ENCODE measurements at places on chromosomes 4 and X. TPM values are rescaled to one million over a fixed set of nuclear protein-coding genes. Genes with fewer than 3 reads are reported as not detected.
A peak's percentile ranks its signal among the peaks of the same experiment; 100 is the strongest.

The TBC1D25 gene
- 34.3 TPM for total RNA-seq

The CCSER1 gene
- 15.7 TPM for total RNA-seq

The SERTM2 gene
- not detected for total RNA-seq

The SLC49A3 gene
- not detected for total RNA-seq

DNA sequence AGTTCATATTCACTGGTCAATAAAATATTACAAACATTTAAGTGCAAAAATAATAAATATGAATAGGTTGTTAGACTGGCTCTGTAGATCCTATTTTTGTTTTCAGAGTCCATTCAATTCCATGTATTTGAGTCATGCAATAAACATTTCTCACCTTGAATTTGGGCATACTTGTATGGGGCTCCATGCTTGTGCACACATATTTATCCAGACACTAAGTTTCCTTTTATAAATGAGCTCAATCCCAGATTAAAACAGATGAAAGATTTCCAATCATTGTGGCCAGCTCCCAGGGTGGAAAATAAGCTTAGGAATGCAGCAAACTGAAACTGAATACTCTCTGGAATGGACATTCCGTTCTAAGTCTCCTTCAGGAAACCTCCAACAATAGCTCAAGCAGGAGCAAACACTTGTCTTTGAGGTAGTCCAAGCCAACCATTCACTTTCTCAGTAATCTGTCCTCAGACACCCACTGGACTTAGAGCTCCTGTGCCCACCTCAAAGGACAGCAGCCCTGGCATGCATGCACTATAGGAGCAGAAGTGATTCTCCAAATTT, 16.4 kb downstream of the DMD start:
- H3K4me1 ChIP-seq, result no peaks in the 10 kb centered on the region
- no peaks in the 10 kb centered on the region for H3K27me3 ChIP-seq
- H3K36me3 ChIP-seq, result no peaks in the 10 kb centered on the region
- H3K4me3 ChIP-seq, result no peak overlapping the region

- DNase-seq, result no peak
- H3K4me3 ChIP-seq, result no peak overlapping the region
- no peak overlapping the region for H3K27ac ChIP-seq
- no peaks in the 10 kb centered on the region for H3K27me3 ChIP-seq
Observed at GRCh38 chrX:13046141-13046855, 1.9 kb upstream of the FAM9C start.

DNA sequence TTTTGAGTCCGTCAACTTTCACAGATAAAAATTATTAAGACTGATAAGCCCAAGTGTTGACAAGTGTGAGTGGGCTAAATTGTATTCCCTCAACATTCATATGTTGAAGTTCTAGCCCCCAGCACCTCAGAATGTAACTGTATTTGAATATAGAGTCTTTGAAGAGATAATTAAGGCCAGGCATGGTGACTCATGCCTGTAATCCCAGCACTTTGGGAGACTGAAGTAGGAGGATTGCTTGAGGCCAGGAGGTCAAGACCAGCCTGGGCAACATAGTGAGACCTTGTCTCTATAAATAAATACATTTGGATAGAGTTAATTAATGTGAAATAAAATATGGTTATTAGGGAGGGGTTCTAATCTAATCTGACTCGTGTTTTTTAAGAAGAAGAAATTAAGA, 29.7 kb upstream of the SLC25A4 start:
- no peak overlapping the region for H3K27ac ChIP-seq
- no peaks in the 10 kb centered on the region for H3K27me3 ChIP-seq
- no peak overlapping the region for H3K4me3 ChIP-seq
- no peak for DNase-seq

- no peak overlapping the region for H3K4me3 ChIP-seq
- no peak for DNase-seq
- no peaks in the 10 kb centered on the region for H3K36me3 ChIP-seq
- H3K27me3 ChIP-seq, result peaks cover 7% of the 10 kb centered on the region
- H3K27ac ChIP-seq, result no peak overlapping the region
Observed at GRCh38 chr4:8399298-8399697, 41.2 kb downstream of the ACOX3 start.

GRCh38 chrX:107678957-107679740, 50.8 kb downstream of the PRPS1 start:
- no peak overlapping the region for H3K4me3 ChIP-seq
- peaks cover 15% of the 10 kb centered on the region for H3K27me3 ChIP-seq
- peak; percentile 28 for DNase-seq
- H3K27ac ChIP-seq, result no peak overlapping the region
- peaks cover 17% of the 10 kb centered on the region for H3K4me1 ChIP-seq
- no peaks in the 10 kb centered on the region for H3K36me3 ChIP-seq

- H3K4me3 ChIP-seq, result peak overlapping the region; percentile 96
- peak overlapping the region; percentile 48 for H3K27ac ChIP-seq
- peaks cover 6% of the 10 kb centered on the region for H3K36me3 ChIP-seq
- H3K27me3 ChIP-seq, result peaks cover 13% of the 10 kb centered on the region
- no peak for DNase-seq
Observed at GRCh38 chr4:76210452-76210851, 3.2 kb downstream of the SCARB2 start.

DNA sequence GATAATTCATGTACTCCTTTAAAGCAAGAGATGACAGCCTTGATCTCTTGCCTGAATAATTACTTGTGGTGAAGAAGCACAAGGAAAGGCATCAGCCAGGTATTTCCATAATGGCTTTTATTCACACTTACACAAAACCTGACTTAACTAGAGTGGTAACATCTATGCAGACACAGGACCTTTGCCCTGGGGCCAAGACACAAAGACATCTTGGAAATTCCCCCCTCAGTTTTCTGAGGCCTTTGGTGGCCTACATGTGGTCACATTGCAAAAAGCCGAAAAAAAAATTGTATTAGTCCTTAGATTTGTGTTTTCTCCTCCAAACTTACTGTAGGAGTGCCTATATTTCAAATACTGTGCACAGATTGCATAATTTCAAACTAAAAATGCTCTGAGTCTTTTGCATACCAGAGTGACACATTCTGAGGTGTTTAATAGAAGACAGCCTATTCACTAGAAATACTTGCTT, 172.4 kb downstream of the PDGFC start:
- no peak overlapping the region for H3K4me3 ChIP-seq
- no peak for DNase-seq
- H3K27me3 ChIP-seq, result no peaks in the 10 kb centered on the region
- H3K4me1 ChIP-seq, result no peaks in the 10 kb centered on the region
- peaks cover 4% of the 10 kb centered on the region for H3K36me3 ChIP-seq

DNA sequence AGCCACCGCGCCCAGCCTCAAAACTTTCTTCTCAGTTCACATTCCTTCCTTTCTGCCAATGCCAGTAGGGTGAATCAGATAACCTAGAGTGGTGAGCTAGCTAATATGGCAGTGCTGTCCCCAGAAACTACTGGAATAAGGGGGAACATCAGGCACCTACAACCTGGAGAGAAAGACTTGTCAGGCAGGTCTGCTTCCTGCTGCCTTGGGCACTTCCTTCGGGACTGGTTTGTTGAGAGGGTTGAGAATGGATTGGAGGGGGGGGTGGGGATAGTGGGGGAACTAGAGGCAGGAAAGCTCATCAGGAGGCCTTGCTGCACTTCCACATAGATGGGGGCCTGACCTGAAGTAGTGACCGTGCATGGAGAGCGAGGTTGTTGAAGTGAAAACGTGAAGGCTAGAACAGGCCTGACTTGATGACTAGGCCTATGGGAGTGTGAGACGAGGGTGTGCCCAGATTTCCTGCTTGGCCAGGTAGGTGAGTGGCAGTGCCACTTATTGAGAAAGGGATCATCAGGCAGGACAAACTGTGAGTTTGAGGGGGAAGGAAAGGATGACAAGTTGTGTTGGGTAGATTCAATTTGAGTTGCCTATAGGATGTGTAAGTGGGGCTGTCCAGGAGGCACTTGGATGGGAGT, 33.4 kb downstream of the SLC25A5 start:
- H3K4me1 ChIP-seq, result no peaks in the 10 kb centered on the region
- no peak overlapping the region for H3K4me3 ChIP-seq
- no peak overlapping the region for H3K27ac ChIP-seq
- H3K27me3 ChIP-seq, result no peaks in the 10 kb centered on the region
- no peak for DNase-seq
- H3K36me3 ChIP-seq, result no peaks in the 10 kb centered on the region

- no peaks in the 10 kb centered on the region for H3K4me1 ChIP-seq
- no peak for DNase-seq
- H3K36me3 ChIP-seq, result no peaks in the 10 kb centered on the region
- peaks cover 2% of the 10 kb centered on the region for H3K27me3 ChIP-seq
Observed at GRCh38 chr4:118981171-118981838, 92.7 kb downstream of the SYNPO2 start.

- H3K27me3 ChIP-seq, result no peaks in the 10 kb centered on the region
- no peak overlapping the region for H3K27ac ChIP-seq
- no peak for DNase-seq
Observed at GRCh38 chr4:181006499-181007260, 1236.5 kb upstream of the TENM3 start.

DNA sequence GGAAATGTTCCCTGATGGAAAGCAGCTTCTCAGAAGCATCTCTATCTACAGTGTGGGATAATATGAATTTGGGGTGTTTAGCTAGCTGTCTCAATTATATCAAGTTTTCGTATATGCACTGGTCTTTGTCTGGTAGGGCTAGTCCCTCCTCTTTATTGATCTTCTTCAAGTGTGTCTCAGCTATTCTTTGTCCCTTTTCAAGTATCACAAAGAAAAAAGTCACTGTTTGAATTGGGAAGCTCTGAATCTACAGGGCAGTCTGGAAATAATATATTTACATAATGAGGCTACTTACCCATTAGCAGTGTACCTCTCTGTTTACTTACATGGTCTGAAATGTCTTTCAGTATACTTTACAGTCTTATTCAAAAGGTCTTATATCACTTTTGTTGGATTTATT, 526.0 kb downstream of the IL1RAPL1 start:
- no peak overlapping the region for H3K4me3 ChIP-seq
- no peak overlapping the region for H3K27ac ChIP-seq
- no peaks in the 10 kb centered on the region for H3K4me1 ChIP-seq
- H3K27me3 ChIP-seq, result no peaks in the 10 kb centered on the region
- no peaks in the 10 kb centered on the region for H3K36me3 ChIP-seq
- DNase-seq, result no peak

GRCh38 chr4:10466161-10466560, 8.9 kb upstream of the ZNF518B start:
- no peak for DNase-seq
- H3K27me3 ChIP-seq, result peaks cover 14% of the 10 kb centered on the region
- H3K36me3 ChIP-seq, result peaks cover 9% of the 10 kb centered on the region
- H3K4me1 ChIP-seq, result no peaks in the 10 kb centered on the region
- H3K27ac ChIP-seq, result no peak overlapping the region

DNA sequence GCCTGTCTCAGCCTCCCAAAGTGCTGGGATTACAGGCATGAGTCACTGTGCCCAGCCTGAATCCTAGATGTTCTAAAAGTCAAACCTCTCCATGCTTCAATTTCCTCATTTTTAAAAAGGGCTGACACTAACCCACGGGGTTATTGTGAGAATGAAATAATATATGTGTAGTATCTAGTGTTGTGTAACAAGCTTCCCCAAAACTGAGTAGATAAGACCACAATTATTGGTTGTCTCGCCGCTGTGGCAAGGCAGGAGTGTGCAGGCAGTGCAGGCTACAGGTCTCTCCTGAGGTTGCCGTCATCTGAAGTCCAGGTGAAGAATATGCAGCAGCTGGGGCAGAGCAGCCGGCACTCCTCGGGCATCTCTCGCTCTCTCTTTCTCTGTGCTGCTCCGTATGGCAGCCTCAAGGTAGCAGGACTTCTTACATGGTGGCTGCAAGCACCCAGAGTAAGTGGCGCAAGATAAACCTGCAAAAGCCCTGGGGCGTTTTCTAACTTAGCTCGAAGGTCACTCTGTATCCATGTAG, 30.9 kb downstream of the RAB33B start:
- H3K27ac ChIP-seq, result no peak overlapping the region
- H3K4me1 ChIP-seq, result no peaks in the 10 kb centered on the region
- DNase-seq, result no peak
- no peaks in the 10 kb centered on the region for H3K27me3 ChIP-seq
- H3K36me3 ChIP-seq, result no peaks in the 10 kb centered on the region
- H3K4me3 ChIP-seq, result no peak overlapping the region

DNA sequence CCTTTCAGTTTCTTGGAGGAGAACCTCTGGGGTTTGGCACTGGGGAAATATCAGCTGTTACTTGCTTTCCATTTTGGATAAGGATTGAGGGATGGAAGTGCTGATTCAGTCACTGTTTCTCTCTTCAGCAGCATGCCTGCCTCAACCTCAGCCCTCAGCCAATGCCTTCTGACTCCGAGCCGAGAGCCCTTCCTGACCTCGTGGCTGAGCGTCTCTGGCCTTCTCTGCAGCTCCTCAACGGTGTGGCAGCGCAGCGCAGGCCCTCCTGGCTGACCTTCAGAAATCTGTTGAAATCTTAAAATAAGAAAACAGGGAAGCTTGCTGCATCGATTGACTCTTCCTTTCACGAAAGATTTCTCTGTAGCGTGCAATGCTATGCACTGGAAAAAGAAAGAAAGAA, 434.3 kb upstream of the FAT1 start:
- peaks cover 2% of the 10 kb centered on the region for H3K4me1 ChIP-seq
- peaks cover 6% of the 10 kb centered on the region for H3K36me3 ChIP-seq
- no peak overlapping the region for H3K4me3 ChIP-seq
- H3K27ac ChIP-seq, result no peak overlapping the region
- no peak for DNase-seq

DNA sequence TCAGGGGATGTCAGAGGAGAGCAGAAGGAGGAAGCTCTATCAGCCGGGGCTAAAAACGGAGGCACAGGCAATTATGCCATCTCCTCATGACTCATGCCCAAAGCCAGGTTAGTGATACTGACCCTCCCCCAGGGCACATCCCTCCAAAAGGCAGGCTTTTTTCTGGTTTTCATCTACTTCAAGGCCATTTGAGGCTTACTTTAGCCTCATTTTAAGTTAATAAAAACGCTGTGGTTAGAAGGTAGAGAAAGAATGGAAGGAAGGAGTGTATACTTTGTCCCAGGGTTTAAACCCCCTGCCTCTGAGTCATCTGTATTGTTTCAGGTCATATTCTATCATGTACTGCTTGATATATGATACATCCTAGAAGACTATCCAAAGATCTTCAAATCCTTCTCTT, 89.7 kb upstream of the NDP start:
- no peak overlapping the region for H3K4me3 ChIP-seq
- no peaks in the 10 kb centered on the region for H3K4me1 ChIP-seq
- H3K36me3 ChIP-seq, result no peaks in the 10 kb centered on the region
- no peaks in the 10 kb centered on the region for H3K27me3 ChIP-seq
- no peak for DNase-seq
- no peak overlapping the region for H3K27ac ChIP-seq

DNA sequence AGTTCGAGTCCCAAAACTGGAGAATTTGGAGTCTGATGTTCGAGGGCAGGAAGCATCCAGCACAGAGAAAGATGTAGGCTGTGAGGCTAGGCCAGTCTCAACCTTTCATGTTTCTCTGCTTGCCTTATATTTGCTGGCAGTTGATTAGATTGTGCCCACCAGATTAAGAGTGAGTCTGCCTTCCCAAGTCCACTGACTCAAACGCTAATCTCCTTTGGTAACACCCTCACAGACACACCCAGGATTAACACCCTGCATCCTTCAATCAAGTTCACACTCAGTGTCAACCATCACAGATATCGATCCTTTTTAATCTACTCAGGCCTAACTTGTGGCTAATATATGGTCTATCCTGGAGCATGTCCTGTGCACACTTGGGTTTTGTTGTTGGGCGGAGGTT, 18.0 kb upstream of the MAEA start:
- H3K27me3 ChIP-seq, result no peaks in the 10 kb centered on the region
- H3K27ac ChIP-seq, result no peak overlapping the region
- H3K4me1 ChIP-seq, result no peaks in the 10 kb centered on the region
- H3K4me3 ChIP-seq, result no peak overlapping the region

- no peaks in the 10 kb centered on the region for H3K36me3 ChIP-seq
- no peaks in the 10 kb centered on the region for H3K27me3 ChIP-seq
- H3K4me3 ChIP-seq, result no peak overlapping the region
Observed at GRCh38 chrX:46381630-46382029, 163.6 kb downstream of the ZNF674 start.

GRCh38 chrX:16839852-16840460, 30.2 kb downstream of the RBBP7 start:
- no peak for DNase-seq
- H3K4me1 ChIP-seq, result peaks cover 8% of the 10 kb centered on the region
- no peaks in the 10 kb centered on the region for H3K36me3 ChIP-seq
- H3K4me3 ChIP-seq, result no peak overlapping the region
- H3K27ac ChIP-seq, result no peak overlapping the region
